ENCODE measurements at places on chromosomes 6 and 20.
A peak's percentile ranks its signal among the peaks of the same experiment; 100 is the strongest.

DNA sequence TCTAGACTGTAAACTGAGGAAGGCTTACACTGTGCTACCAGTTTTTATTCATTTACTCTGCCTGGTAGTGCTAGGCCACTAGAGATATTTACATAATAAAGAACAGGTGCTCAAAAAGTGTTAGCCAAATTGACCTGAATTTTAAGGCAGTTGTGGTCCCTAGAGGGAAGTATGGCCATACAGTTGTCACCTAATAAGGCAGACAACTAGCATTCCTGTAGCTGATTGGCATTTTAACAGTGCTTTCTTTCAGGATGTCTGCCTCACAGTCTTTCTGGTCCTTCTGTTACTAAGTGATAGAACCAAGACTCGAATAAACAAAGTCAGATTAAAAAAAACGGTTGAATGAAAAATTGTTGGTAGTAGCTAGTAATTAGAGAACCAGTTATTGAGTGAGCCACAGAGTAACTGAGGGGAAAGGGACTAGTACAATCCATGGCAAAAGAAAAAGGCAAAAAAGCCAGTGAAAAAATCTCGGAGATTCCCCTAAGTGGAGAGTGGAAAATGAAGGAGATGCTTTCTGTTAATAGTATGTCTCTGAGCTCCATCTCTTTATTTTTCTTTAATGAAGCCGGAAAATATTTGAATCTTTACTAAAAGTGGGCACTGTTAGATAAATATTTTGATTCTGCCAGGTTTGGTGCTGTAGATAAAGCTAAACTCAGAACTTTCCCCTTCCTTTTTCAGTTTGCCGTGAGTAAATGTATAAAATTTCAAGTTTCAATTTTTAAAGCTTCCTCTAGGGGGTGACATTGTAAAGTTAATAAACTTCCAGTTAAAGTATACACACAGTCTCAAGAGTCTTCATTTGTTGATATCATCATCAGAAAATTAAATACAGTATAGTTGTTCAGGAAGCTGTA lies 9.1 kb downstream of the VTA1 start:
- no peak for DNase-seq

GRCh38 chr6:34018026-34018425 lies 127.9 kb downstream of the GRM4 start:
- no peak for DNase-seq

DNA sequence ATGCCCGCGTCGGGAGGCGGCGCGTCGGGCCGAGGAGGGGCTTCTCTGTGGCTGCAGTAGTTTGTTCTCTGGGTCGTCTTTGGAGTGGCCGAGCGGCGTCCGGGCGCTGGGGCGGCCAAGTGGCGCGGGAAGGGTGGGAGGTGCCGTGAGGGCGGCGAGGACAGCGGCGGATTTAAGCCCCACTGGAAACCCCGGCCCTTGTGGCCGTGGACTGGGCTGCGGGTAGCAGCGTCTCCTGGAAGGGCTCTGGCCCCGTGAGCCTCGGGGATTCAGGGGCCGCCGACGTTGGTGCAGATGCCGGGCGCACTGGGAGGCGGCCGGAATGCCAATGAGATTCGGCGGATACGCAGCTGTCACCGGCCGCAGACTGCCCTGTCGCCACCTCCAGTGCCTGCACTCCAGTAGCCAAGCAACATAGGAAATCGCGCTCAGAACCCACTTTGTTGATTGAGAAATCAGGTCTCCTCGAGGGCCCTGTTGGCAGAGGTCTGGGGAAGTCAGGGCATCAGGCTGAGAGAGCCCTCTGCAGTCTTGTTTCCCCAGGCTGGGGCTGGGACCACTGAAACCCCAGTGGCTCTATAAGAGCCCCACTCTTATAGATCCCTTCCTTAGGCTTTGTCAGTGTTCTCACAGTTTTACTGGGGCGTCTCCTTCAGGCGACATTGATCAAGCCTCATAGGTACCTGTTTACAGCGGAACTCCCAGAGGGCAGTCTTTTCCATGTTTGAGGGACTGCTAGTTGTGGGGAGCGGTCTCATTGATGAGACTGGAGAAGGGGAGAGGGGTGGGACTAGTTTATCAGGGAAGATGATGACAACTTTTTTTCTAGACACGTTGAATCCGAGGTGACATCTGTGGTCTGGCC lies 642 bp downstream of the GZF1 start:
- peak; percentile 74 for DNase-seq

GRCh38 chr6:170235391-170236125 lies 55.3 kb downstream of the DLL1 start:
- no peak for DNase-seq

GRCh38 chr6:33091957-33092356 lies 16.2 kb downstream of the HLA-DPB1 start:
- DNase-seq = no peak

DNA sequence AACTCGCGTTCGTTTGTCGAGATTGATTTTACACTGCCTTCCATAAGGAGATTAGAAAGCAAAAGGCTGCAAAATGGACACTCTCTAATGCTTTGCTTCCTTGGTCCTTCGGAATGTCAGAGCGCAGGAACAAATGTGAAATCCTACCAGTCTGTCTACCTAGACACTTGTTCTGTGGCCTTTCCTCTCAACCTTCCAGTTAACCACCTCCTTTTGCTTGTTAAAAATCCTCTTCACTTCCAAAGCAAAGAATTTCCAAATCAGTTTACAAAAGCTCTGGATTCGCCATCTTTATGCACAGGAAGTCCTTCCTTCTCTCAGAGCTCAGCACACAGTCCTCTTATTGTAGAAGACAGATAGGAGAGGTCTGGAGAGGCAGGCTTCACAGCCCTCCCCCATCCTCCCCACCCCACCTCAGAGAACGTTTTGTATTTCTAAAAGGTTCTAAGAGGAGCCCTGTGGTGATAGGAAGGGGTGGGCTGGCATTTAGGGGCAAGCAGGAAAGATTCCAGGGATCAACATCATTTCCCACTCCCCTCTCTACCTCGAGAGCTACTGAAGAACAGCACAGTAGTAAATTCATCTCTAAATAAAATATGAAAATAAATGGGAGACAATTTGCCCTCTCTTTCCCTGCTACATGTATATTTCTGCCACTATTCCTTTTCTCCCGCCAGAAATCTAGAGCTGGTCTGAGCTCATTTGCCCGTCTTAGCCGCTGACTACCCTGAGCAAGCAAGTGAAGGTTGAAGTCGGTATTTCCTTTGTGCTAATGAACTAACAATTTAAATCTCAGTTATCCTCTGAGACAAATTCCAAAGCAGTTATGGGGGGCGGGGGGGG lies 18.9 kb downstream of the TFAP2A start:
- peak; percentile 31 for DNase-seq

DNA sequence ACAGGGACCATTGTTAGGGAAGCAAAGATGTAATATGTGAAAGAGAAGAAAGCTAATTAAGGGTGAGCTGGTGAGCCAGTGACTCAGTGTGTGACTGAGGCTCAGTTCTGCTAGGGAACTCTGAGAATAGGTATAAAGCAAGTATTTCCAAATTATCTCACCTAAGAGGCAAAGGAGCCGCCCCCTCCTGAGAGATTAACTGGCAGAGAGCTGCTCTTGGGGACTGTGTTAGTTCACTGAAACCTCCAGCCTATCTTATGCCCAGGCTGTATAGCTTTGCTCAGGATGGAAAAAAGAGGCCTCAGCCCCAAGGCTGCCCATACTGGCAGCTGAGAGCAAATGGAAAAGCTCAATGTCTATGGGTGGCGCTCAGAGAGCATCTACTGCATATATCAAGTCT lies 152.0 kb downstream of the PAK5 start:
- DNase-seq = no peak

DNA sequence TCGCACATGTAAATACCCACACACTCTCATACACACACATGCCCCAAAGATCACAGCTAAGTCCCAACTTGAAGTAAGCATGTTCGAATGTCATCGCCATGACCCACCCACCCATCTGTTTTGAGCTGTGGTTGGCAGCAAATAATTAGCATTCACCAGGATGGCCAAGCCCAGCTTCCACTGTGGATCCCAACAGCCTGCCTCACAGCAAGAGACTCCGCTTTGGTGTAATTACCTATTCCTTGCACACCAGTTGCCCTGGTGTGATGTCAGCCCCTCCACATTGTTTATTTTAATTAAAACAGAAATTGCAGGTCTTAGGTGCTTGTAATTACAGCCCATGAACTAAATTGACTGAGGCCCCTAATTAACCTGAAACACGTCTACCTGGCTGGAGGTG lies 81.1 kb downstream of the MAFB start:
- no peak for DNase-seq
